Activated naive CD4-positive, alpha-beta T cell treated with anti-CD3 and anti-CD28 coated beads, Interleukin-2, amount 50 U/mL, for 72 hours (primary cell): ENCODE measurements at places on chromosomes 6 and 20.

DNA sequence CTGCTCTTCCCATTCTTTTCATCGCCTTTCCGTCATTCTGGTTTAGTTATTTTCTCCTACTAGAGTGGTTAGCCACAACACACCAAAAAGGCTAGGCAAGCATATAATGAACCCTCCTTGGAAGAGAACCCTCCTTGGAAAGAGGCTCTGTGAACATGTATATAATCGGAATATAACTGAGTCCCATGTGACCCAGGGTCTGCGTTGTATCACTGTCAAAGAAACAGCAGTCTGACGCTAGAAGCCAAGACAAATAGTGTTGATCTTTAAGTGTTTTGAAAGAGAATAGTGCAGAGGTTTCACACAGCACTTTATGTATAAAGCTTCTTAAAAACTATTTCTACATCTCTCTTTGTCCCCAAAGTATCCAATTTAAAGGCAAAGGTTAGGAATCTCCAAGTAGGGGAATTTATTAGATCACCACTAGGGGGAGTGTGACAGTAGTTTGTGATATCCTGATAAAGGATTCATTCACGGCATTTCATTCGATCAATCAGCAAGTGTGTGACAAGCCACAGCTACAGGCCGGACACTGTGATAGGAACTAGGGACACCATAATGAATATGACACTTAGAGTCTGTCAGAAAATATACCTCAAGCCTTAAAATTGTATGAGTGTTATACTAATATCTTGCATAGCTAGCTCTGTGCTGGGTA lies 395.3 kb downstream of the CD109 start:
- no peak for DNase-seq

DNA sequence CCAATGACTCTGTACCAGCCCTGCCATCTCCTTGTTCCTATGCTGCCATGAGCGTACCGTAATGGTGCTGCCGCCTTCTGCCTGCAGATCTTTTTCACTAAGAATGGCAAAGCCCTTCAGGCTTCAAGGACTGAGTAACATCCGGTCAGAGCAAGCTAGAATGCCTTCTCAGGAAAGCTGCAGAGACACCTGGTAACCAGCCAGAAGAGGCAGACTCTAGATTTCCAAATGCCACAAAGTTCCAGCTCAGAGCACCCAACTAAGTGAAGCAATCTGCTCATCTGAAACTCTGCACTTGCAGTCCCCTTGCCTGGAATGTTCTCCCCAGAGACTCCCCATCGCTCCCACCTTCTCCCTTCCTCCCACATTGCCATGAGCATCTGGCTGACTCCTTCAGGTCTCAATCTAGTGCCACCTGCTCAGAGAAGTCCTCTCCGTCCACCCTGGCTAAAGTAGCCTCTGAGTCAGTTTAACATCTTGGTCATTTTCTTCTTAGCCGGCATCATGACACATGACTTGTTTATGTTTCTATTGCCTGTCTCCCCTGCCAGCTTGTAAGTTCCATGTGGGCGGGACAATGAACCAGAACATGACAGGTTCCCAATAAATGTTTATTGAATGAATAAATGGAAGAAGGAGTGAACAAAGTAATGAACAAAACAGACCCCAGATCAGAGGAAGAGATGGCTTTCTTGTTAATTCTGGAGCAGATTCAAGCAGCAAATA lies 6.9 kb upstream of the OCSTAMP start:
- DNase-seq = no peak

DNA sequence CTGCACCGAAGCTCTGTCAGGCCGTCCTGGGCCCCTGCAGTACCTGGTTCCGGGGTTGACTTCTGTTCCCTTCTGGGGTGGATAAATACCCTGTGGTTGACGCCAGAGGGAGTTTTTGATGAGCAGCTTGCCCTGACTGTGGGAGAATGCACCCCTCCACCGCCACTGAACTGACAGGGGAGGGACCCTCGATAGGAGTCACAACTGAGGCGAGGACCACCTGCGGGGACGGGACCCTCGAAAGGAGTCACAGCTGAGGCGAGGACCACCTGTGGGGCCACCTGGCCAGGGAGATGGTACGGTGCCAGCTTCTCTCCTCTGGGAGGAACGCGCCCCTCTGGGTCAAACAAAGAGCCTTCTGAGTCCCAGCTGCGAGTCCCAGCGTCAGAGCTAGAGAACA lies 100.1 kb upstream of the FRMD1 start:
- no peak for DNase-seq

GRCh38 chr6:119643876-119644275 lies 294.3 kb upstream of the MAN1A1 start:
- no peak for DNase-seq

DNA sequence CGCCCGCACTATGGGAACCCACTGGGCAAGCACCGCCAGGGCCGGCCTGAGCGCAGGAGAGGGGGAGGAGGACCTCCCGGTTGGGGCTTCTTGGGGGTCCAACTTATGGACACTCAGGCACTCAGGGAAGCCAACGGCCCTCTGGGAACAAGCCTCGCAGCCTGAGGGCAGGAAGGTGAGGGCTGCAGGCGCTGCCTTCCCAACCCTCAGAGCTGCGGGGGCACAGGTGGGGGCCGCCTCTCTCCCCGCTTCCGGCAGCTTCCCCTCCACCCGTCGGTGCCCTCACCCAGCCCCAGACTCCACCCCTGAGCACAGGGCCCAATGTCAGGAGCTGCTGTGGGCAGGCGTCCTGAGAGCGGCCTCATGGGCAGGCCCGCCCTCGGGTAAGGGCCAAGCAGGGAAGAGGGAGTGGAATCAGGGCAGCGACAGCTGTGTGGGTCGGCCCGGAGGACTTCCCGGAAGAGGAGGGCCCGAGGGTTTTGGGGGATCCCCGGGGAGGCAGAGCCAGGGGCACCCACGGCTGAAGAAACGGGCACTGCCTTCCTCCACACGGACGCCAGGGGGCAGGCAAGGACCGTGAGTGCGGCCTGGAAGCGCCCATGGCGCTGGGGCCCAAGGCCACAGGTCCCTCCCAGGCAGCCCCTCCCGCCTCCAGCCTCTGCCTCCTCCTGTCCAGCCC lies 488 bp upstream of the PTK6 start:
- peak; percentile 97 for DNase-seq

GRCh38 chr20:3312940-3313682 lies 74.1 kb upstream of the SLC4A11 start:
- no peak for DNase-seq

DNA sequence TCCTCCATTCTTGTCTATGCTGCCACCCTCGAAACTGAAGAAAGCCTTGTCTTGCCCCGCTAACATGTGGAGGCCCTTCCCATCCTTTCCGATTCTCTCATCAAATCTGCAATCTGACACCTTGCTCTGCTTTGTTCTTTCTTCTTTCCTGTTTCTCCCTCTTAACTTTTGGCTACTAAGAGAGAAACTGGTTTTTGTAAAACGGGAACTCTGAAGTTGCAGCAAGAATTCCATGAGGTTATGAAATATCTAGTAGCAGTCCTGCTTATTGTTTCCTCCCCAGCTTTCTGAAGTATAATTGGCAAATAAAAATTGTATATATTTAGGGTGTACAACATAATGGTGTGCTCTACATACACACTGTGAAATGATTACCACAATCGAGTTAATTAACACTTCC lies 80.2 kb downstream of the MAP7 start:
- no peak for DNase-seq

GRCh38 chr6:1385129-1386037 lies 4.0 kb upstream of the FOXF2 start:
- no peak for DNase-seq

DNA sequence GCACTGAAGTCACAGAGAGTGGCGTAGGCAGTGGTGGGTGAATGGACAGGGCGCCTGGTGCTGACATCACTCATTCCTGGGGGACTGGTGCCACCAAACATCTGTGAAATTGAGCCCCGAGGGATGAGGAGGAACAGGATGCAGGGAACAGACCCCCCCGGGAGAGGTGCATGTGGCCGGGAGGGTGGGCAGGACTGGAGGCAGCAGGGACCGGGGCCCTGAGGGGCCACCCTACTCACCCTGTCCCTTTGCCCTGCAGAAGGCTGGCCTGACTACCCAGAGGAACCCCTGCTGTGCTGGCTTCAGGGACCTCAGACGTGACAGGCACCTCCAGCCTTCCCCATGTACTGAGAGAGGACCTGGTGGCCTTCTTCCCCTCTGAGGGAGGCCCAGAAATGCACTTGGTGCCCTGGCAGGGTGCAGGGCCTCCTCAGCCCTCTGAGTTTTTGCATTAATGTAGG lies 25.1 kb downstream of the SYNDIG1 start:
- no peak for DNase-seq

- no peak for DNase-seq
Measured at GRCh38 chr6:43454290-43454695, 1.1 kb downstream of the DLK2 start.

DNA sequence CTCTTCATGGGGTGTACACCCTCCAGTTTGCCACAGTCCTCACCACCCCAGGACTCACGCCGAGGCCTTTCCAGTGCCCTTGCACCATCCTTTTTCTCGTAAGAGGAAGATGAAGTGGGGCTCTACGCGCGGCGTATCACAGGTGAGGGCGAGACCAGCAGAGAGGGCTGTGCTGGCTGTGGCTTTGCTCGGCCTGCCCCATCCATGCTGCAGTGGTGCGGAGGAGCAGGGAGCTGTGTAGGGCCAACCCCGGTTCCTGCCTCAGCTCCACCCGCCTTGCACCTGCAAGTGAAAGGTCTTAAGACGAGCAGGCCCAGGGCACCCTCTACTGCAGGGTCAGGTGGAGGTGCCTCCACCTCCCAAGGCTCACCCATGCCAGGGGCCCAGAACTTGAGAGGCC lies 24.1 kb downstream of the RBCK1 start:
- DNase-seq = no peak

- DNase-seq = no peak
Measured at GRCh38 chr6:51261691-51262090, 443.0 kb downstream of the TFAP2B start.
